ENCODE measurements at places on chromosomes 7 and 10.

DNA sequence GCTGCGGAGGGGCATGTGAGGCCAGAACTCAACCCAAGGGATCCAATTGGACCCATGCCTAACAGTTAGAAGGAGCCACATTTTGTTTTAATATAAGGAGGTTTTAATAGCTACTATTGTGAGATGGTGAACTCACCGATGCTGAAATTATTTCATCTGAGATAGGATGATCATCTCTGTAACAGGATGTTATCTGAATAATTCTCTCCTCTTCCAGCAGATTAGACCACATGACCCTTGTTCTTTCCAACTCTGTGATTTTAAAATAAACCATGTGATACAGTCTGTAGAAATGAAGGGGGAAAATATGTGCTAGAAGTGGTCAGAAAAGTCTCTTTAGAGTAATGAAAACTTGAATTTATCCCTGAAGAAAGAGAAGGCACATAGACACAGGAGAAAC is 385.8 kb downstream of the LRMDA start:
- DNase-seq: no peak

GRCh38 chr7:75639071-75639885 is 99.5 kb downstream of the HIP1 start:
- DNase-seq: peak; percentile 80

DNA sequence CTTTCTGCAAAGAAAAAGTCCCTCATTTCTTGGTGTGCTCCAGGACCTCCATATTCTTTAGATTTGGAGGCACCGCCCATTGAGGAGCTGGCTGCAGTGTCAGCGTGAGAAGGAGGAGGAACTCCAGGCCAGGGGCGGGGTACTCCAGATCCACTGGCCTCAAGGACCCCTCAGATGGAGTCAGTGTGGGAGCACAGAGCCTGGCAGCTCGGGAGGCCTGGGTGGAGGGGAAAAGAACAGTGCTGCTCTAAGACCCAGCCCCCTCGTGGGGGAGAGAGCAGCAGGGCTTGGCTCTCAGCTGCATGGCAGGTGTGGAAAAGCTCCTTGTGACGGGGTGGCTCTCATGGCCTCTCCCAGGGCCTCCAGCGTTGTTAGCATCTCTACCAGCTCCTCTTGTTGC is 70.5 kb downstream of the ITGB1 start:
- no peak for DNase-seq

DNA sequence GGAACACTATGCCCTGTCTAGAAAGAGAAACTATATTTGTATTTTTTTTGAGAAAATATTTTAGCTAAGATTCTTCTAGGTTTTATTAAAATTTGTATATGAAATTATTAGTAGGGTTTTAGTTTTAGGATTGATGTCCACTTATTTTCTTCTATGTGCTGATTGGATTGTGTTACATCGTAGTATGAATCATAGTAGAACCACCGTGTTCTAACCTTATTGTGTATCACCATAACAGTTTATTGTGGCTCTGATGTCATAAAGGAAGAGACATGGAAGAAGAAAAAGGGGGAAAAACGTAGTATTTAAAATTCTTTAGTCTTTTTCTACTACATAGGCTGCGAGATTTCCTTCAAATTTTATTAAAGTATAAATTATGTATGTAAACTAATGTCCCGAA is 1.9 kb downstream of the AGBL3 start:
- no peak for DNase-seq

- DNase-seq: no peak
Measured at GRCh38 chr10:70845256-70845655, 29.5 kb downstream of the SGPL1 start.

Measured in GM13977 (cell line).